Thymus (tissue), 14 donors: ENCODE measurements at places on chromosomes 2 and 18. TPM values are rescaled to one million over a fixed set of nuclear protein-coding genes. Genes with fewer than 3 reads are reported as not detected.
A peak's percentile ranks its signal among the peaks of the same experiment; 100 is the strongest.

The LGALSL gene
- total RNA-seq, result 1.7 TPM

The KCNJ13 gene
- total RNA-seq, result 0.24 TPM

The DLGAP1 gene
- total RNA-seq, result 0.24 TPM

The MYL1 gene
- 6.6 TPM for total RNA-seq

The KCNG2 gene
- 0.19 TPM for total RNA-seq

GRCh38 chr2:60352491-60353405, 200.7 kb downstream of the BCL11A start:
- H3K36me3 ChIP-seq, result no peaks in the 10 kb centered on the region
- H3K4me1 ChIP-seq, result peaks cover 60% of the 10 kb centered on the region
- no peak for DNase-seq
- H3K27ac ChIP-seq, result peak overlapping the region; percentile 46

DNA sequence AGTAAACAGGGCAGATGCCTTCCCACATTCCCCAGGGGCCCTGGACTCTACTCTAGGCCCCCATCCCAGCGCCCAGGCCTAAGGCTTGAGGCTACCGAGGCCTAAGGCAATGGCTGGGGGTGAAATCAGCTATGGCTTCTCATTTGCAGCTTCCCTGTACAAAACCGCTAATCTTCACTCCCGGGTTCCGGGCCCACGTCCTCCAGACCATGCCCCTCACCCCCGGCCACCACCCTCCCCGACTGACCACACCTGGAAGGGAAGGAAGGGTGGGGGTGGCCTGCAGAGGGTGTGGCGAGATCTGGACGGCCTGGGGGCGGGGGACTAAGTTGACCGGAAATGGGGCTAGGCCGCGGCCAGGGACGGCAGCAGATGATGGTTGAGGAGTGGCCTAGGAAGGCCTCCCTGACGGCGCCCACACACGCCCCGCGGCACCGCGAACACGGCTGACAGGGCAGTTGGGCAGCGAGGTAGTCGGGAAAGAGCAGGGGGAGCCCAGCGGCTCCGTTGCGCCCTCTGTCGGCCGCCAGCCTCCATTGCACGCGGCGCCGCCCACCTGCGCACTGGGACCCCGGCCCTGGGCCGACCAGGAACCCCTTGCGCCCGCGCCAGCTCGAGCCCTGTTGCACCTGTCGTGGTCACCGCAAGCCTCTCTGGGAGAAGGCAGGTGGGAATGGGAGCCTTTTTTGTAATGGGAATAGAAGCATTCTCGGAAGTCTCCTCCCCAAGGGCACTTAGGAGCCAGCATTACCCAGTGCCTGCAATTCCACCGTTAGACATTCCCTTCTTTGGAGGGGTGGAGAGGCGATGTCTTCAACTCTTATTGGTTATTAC, 117.1 kb upstream of the STPG4 start:
- no peaks in the 10 kb centered on the region for H3K36me3 ChIP-seq
- H3K4me3 ChIP-seq, result no peak overlapping the region
- H3K4me1 ChIP-seq, result peaks cover 13% of the 10 kb centered on the region
- DNase-seq, result peak; percentile 24

DNA sequence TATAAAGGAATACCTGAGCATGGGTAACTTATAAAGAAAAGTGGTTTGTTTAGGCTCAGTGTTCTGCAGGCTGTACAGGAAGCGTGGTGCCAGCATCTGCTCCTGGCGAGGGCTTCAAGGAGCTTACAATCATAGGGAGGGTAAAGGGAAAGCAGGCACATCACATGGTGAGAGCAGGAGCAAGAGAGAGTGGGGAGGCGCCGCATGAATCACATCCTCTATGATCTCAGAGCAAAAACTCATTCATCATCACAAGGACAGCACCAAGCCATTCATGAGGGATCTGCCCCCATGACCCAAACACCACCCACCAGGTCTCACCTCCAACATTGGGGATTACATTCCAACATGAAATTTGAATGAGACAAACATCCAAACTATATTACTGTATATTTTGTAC, 32.5 kb downstream of the R3HDM1 start:
- no peak overlapping the region for H3K27ac ChIP-seq
- no peaks in the 10 kb centered on the region for H3K4me1 ChIP-seq
- no peak overlapping the region for H3K4me3 ChIP-seq

- H3K36me3 ChIP-seq, result no peaks in the 10 kb centered on the region
- H3K27me3 ChIP-seq, result no peaks in the 10 kb centered on the region
- no peak overlapping the region for H3K4me3 ChIP-seq
- H3K4me1 ChIP-seq, result no peaks in the 10 kb centered on the region
These were observed 184.1 kb downstream of the MTCL1 start for GRCh38 chr18:8889489-8889888.

DNA sequence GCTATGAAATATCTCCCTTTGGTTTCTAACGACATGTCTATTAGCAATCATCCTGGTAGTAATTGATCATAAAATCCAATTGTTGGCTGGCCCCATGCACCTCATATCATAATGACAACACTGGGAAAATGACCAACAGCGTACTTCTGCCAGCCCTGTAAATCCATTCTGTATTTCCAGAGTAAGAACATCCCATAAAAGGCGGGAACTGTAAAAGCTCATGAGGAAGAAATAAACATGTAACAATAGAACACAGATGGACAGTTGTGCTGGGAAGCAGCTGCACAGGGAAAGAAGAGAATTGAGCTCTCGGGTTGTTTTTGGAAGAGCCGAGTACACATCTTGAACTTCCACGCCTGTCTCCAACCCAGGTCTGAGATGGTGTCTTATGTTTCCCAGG, 218.7 kb downstream of the CMPK2 start:
- H3K27ac ChIP-seq, result no peak overlapping the region
- H3K36me3 ChIP-seq, result no peaks in the 10 kb centered on the region
- no peak overlapping the region for H3K4me3 ChIP-seq
- no peaks in the 10 kb centered on the region for H3K4me1 ChIP-seq
- H3K27me3 ChIP-seq, result no peaks in the 10 kb centered on the region
- no peak for DNase-seq

GRCh38 chr2:232486558-232487384, 863 bp downstream of the ECEL1 start:
- peak overlapping the region; percentile 32 for H3K4me3 ChIP-seq
- no peaks in the 10 kb centered on the region for H3K4me1 ChIP-seq
- no peak overlapping the region for H3K27ac ChIP-seq
- H3K27me3 ChIP-seq, result peaks cover 95% of the 10 kb centered on the region
- no peak for DNase-seq

DNA sequence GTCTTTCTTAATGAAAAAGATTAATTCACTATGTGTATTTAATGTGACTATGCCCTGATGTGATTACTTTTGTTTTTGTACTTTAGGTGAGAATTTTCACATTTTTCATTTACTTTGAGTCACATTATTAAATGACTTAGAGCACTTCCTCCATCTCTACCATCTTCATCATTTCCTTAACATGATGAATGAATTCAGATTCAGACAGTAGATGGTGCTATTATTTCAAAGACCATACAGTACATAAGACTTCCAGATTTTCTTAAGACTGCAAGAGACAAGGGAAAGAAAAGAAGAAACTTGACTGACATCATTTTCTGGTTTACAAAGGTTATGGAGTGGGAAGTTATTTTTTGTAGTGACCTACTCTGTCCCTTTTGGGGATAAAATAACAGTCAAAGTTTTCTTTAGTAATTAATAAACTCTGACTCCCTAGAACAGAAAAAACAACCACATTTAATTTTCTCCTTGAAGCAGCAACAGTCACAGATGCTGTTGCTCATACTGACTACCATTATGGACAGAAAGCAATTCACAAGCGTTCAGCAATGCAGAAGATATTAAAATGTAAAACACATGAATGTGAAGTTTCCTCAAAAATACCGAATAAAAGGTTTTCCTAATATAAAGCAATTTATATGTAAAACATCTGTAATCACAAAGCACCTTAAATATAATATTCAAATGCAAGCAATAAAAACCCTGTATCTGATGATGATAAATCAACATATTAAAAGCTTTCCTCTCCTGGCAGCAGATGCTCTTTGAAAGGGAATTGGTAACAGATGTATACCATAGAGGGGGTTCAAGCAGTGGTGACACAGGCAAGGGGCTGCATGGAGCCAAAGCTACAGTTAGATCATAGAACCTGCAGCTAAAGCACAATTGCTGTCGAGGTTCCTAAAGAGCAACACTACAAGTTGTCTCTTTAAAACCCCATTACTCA, 1010.9 kb upstream of the NXPH2 start:
- no peak overlapping the region for H3K27ac ChIP-seq
- no peaks in the 10 kb centered on the region for H3K27me3 ChIP-seq
- H3K4me1 ChIP-seq, result no peaks in the 10 kb centered on the region
- no peak for DNase-seq
- H3K36me3 ChIP-seq, result no peaks in the 10 kb centered on the region
- H3K4me3 ChIP-seq, result no peak overlapping the region

DNA sequence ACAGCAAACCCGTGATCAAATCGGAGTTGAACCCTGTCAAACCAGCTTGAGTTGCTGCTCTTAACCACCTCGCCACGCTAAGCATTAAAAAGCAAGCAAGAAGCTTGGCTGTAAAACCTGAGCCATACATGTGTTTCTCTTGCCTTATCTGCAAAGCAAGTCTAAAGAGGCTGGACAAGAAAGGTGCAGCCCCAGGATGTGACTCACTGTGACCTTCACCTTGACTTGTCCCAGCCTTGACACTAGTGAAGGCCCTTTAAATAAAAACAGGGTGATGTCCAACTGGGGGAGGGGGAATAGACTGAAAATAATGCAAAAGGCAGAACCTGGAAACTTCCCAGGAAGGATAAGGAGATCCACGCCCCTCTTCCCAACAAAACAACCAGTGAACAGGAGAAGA, 127.6 kb upstream of the NPAS2 start:
- H3K4me1 ChIP-seq, result no peaks in the 10 kb centered on the region
- no peak overlapping the region for H3K27ac ChIP-seq
- DNase-seq, result no peak
- no peaks in the 10 kb centered on the region for H3K27me3 ChIP-seq
- no peaks in the 10 kb centered on the region for H3K36me3 ChIP-seq

DNA sequence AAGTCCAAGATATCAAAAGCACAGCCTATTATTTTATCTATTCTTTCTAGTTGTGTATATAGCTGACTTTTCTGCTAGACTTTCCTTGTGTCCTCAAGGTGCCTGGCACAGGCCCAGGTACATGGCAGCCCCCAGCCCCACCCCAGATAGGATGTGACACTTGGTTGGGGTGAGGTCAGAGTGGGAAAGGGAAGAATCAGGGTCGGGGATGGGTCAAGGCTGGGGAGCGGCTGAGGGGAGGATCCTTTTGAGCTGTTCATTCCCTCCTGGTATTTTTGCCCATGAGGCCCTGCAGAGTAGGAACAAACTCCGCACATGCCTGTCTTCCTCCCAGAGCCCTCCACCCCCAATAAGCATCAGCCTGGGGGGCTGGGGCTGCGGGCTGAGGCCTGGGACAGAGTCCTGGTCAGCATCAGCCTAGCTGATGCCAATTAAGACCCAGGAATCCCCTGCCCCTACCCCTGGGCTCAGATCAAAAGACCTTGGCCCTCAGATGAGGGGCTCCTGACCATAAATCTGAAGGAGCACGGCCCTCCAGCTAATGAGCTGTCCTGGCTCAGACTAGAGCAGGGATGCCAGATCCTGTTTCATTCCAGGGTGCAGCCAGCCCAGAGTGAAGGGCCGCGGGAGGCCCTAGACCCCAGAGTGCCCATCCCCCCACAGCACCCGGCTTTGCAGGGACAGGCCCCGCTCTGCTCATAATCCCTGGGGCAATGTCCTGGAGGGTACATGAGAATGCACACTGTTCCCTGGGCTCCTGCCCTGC, 85.3 kb downstream of the SDC1 start:
- H3K4me1 ChIP-seq, result no peaks in the 10 kb centered on the region
- no peaks in the 10 kb centered on the region for H3K36me3 ChIP-seq
- H3K4me3 ChIP-seq, result no peak overlapping the region
- H3K27ac ChIP-seq, result no peak overlapping the region
- peaks cover 6% of the 10 kb centered on the region for H3K27me3 ChIP-seq

DNA sequence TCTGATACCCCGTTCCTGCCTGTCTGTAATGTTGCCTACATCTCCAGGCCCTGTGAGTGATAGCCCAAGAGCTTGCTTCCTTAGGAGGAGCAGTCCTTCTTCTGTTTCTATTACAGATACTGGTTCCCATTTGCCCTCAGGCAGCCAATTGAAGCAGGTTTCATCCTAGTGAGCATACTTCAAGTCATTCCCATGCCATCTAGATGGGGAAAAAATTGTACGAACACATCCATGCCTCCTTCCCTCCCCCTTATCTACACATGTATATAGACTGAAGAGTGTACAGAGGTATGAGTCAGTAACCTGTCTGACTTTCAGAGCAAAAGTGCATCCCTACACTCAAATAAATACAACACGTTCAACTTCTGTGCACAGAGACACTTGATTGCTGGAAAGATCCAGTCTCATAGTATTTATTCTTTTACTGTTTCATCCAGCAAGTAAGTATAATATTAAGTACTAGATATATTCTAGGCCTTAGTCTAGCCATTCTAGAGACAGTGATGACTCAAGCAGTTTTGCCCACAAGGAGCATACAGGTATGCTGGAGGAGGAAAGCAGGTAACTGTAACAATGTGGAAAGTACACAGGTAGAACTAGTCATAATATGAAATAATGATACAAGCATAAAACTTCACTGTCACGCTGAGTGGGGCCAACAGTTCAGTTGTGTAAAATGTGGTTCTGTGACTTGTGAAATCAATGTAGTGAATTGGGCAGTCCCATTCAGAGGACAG, 153.4 kb downstream of the MGAT5 start:
- DNase-seq, result no peak
- H3K27me3 ChIP-seq, result no peaks in the 10 kb centered on the region
- peaks cover 12% of the 10 kb centered on the region for H3K36me3 ChIP-seq

DNA sequence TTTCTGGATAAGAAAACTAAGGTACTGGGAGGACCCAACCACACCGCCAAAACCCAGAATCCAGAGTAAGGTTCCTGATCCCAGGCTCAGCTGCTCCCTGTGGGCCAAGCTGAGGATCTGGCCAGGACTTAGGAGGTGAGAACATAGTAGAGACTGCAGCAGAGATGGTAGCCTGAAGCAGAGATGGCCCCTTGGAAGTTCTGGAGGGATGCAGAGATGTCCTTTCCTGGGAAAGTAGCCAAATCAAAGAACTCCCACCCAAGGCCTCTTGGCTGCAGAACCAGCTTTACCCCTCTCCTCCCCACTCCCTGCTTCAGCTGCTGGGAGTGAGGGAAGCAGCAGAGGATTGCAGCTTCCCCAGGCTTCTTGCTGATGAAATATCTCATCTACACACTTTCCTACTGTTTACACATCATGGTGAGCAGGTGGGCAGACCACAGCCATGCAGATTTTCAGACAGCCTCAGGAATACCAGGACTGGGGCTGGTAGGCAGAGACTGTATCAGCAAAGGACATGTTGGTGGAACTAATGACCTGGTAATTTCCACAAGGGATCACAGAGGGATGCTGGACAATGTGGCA, 32.7 kb downstream of the TMEM17 start:
- DNase-seq, result no peak
- no peak overlapping the region for H3K4me3 ChIP-seq
- no peaks in the 10 kb centered on the region for H3K27me3 ChIP-seq
- no peak overlapping the region for H3K27ac ChIP-seq
- no peaks in the 10 kb centered on the region for H3K36me3 ChIP-seq

DNA sequence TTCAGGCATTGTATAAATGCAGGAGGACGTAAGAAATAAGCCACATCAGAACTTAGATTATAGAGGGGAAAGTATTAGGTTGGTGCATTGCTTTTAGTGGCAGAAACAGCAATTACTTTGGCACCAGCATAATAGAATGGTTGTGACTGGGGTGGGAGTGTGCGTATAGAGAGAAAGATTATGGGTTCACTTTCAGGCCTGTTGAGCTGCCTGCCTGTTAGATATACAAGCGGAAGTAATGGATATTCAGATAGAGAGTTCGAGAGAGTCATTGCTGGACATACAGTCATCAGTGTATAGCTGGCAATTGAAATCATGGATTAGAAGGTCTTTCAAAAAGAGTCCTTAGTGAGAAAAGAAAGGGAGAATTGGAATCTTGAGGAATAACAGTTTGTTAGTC, 139.2 kb upstream of the MYO3B start:
- no peak overlapping the region for H3K27ac ChIP-seq
- no peak overlapping the region for H3K4me3 ChIP-seq
- H3K36me3 ChIP-seq, result no peaks in the 10 kb centered on the region
- DNase-seq, result no peak
- H3K27me3 ChIP-seq, result no peaks in the 10 kb centered on the region
- H3K4me1 ChIP-seq, result no peaks in the 10 kb centered on the region
